ENCODE measurements at places on chromosomes 16 and 17.

- DNase-seq = no peak
Observed at GRCh38 chr17:3798273-3799180, 2.5 kb downstream of the ITGAE start.

GRCh38 chr17:63707151-63707550 is 7.2 kb upstream of the LIMD2 start:
- DNase-seq = no peak

DNA sequence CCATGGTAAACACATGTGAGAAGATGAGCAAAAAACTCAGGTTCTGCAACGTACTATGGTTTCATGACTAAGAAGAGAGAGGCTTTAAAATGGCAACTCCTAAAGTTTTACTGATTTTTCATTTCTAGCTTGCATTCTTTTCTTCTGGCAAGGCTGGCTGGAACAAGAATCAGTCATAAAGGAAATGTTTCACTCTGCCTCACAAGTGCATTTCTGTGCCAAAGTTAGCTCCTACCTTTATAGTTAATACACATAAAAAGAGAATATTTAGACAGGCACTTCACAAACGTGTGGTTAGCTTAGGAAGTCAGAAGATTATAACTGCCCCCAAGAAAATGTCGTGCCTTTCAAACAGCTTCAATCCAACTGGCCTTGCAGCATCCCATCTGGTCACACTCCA is 417.1 kb upstream of the CDH11 start:
- no peak for DNase-seq

DNA sequence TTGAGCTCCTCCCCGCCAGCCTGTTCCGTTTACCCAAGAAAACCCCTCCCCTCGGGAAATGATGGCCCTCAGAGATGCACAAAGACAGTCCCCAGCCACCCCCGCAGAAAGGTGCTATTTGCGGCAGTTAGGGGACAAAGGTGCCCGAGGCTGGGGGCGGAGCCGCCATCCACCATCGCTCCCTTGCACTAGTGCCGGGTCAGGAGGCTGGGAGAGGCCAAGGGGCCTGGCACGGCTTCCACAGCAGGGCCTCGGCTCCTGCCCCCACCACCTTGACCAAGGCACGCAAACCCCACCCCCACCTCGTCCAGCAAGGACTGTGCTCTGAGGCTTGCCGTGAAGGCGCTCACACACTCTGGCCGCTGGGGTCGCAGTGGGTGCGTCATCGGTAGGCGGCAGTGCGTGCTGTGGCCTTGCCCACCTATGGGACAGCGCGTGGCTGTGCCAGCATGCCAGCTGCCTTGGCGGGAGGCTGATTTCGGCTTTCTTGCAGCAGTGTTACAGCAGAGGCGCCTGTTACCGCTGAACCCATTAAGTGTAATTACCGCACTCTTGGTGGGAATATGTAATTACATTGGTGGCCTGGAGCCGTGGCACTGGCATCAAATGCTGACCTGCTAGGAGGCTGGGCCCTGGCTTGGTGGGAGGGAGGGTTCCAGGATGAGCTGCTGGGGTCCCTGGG is 31.8 kb downstream of the TPSG1 start:
- DNase-seq = peak; percentile 57

DNA sequence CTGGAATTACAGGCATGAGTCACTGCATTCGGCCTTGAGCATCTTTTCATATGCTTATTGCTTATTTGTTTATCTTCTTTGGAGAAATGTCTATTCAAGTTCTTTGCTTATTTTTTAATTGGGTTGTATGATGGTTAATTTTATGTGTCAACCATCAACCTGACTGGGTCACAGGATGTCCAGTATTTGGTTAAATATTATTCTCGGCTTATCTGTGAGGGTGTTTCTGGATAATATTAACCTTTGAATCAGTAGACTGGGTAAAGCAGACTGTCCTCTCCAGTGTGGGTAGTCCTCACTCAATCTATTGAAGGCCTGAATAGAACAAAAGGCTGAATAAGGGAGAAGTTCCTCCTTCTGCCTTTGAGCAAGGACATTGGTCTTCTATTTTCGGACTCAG is 142.0 kb downstream of the SSH2 start:
- no peak for DNase-seq

- no peak for DNase-seq
Observed at GRCh38 chr17:58626905-58627304, 64.9 kb downstream of the TEX14 start.

GRCh38 chr16:78395035-78395434 is 295.6 kb downstream of the WWOX start:
- DNase-seq = no peak

- no peak for DNase-seq
Observed at GRCh38 chr17:72342061-72342460, 221.2 kb downstream of the SOX9 start.
